ENCODE measurements at places on chromosomes 6 and 20.

DNA sequence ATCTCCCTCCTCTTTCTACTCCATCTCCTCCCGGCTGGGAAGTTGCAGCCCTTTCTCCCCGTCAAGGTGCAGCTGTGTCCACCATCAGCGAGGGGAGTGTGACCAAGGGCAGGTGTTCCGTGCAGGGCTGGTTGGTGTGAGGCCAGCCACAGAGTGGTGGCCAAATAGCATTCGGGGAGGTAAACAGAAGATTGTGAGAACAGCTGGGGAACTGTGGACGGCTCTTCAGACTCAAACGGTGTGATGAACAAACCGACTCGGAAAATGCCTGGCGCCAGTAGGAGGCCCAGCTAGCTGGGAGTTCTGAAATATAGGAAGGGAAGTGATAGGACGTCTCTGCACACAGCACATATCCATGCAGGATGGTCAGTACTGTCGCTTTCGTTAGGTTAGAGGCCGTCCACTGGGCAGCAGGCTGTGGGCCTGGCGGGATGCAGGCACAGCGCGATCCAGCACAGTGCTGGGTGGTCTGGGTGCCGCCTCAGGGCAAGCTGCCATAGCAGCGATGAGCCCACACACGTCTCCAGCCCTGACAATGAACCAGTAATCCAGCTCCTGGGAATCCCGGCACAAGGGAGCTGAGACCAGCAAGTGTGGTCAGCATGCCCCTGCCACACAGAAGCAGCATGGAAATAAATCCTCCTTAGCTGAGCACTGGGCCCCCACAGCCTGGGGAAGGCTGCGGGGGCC lies 258.1 kb downstream of the TAF4 start:
- no peak for DNase-seq

- no peak for DNase-seq
Measured at GRCh38 chr6:71681234-71681867, 205.0 kb upstream of the RIMS1 start.

GRCh38 chr20:49862607-49863200 lies 50.1 kb downstream of the SLC9A8 start:
- DNase-seq: no peak

DNA sequence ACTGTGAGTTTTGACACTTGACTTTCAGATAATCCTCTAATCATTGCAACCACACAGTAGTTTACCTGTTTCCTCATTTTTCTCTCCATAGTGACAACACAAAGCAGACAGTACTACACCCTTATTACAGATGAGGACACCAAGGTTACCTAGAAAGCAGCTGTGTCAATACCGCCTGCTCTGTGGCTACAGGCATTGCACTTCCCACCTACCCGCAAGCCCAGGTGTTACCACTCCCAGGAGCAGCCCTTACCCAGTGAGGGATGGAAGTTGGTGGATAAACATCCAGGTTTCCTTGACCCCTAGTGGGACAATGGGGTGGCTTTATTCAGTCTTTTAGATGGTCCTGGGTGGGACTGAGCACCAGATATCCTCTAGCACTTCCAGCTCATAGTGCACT lies 503.6 kb downstream of the PTPRT start:
- DNase-seq: no peak

GRCh38 chr6:117653949-117654348 lies 21.3 kb upstream of the NUS1 start:
- no peak for DNase-seq

DNA sequence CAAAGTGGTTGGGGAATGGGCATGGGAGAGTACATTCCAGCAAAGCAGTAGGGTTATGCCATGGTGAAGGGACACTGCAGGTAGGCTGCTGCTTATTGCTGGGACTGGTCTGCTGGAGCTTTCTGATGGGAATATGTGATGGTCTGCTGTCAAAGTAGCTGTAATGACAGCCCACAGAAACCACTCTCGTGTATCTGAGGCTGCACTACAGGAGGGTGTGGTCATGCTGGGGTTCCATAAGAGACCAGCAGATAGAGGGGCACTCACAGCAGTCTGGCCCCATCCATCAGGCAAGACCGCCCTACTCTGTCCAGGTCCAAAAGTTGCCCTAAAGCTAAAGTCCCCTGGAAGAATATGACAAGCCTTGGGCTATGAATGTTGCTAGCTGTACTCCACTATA lies 739.3 kb downstream of the COL12A1 start:
- no peak for DNase-seq

DNA sequence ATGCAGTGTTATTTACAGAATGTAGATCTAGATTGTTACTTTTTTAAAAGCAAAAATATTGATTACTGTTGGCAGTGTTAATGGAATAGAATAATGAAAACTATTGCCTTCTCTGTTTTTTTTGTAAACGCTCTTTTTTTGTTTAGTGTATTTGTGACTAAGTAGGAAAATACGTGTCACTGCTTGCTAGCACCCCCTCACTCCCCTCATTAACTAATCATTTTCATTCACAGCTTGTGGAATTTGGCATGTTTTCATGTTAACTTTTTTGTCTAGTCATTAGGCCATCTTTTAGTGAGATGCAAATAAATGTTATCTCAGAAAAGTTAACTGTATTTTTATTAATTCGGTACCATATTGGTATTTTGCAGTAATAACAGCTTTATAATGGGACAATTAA lies 29.8 kb downstream of the ADGRG6 start:
- no peak for DNase-seq

GRCh38 chr6:168584249-168584648 lies 143.3 kb downstream of the SMOC2 start:
- no peak for DNase-seq

- DNase-seq: peak; percentile 22
Measured at GRCh38 chr6:117481278-117481925, 1.1 kb upstream of the DCBLD1 start.

DNA sequence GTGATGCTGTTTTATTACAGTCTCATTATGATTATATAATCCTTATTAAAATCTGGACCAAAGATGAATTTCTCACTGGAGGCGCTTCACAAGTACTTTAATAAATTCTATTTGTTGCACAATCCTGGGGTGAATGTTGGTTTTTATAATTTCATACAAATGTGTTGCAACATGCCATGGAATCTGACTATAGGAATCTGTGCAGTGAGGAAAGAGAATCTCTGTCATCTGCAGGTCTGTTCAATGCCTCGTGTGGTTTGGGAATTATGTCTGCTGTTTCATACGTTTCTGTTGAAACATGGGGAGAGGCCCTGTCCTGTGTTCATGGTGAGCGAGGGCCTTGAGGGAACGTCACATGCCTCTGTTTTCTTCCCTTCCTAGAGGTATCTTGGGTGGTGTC lies 277.3 kb downstream of the CDH4 start:
- DNase-seq: no peak

DNA sequence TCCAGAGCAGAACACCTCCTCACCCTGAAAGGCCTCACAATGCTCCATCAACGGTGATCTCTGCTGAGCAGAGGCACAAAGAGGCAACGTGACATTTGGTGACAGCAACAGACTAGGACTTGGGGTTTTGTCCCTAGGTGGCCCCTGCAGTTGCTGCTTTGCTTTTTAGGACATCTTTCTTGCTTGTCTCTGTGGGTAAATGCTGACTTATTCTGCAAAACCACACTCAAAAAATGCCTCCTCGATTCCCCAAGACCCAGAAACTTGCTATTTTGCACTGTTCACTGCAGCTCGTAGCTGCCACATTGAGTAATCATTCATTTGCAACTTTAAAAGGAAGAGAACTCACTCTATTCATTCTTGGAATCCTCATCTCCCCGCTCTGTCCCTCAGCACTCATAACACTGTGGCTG lies 209.9 kb downstream of the LY86 start:
- DNase-seq: peak; percentile 47

GRCh38 chr6:149208134-149208601 lies 109.3 kb upstream of the TAB2 start:
- DNase-seq: no peak

GRCh38 chr20:45612314-45612713 lies 17.2 kb upstream of the WFDC10A start:
- DNase-seq: no peak

Measured in GM20000 (cell line).